ENCODE measurements at places on chromosomes 4 and X.

DNA sequence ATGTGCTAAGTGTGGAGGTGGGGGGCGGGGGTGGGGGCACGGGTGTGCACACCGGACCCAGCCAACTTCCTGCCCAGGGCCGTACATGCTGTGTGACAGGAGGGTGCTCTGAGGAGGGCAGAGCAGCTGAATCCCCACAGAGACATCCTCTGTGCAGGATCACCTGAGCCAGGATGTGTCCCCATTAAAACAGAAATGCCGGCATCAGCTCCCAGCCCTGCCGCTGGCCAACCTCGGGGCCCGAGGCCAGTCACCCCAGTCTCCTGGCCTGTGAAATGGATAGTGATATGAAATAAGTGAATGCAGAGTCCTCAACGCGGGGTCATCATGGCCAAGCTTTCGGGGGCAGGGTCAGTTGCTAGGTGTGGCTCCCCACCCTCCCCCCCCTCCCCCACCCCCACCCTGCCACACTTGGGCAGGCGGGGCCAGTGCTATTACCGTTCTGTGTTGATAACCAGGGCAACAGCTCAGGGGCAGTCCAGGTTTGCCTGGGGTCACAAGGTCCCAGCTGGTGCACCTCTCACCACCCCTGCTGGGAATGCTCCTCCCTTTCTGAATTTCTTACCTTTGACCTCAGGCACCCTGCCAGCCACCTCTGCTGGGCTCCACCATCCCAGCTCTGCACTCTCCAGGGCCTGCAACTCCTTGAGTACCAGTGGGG, 227.2 kb upstream of the PSAPL1 start:
- peaks cover 6% of the 10 kb centered on the region for H3K4me1 ChIP-seq
- H3K36me3 ChIP-seq = no peaks in the 10 kb centered on the region
- no peak overlapping the region for H3K27ac ChIP-seq
- no peaks in the 10 kb centered on the region for H3K27me3 ChIP-seq
- no peak for DNase-seq

- H3K27me3 ChIP-seq = peaks cover 5% of the 10 kb centered on the region
- no peak for DNase-seq
- no peaks in the 10 kb centered on the region for H3K4me1 ChIP-seq
- H3K4me3 ChIP-seq = no peak overlapping the region
- H3K36me3 ChIP-seq = no peaks in the 10 kb centered on the region
These were observed 23.9 kb downstream of the C4orf54 start for GRCh38 chr4:99633772-99634171.

DNA sequence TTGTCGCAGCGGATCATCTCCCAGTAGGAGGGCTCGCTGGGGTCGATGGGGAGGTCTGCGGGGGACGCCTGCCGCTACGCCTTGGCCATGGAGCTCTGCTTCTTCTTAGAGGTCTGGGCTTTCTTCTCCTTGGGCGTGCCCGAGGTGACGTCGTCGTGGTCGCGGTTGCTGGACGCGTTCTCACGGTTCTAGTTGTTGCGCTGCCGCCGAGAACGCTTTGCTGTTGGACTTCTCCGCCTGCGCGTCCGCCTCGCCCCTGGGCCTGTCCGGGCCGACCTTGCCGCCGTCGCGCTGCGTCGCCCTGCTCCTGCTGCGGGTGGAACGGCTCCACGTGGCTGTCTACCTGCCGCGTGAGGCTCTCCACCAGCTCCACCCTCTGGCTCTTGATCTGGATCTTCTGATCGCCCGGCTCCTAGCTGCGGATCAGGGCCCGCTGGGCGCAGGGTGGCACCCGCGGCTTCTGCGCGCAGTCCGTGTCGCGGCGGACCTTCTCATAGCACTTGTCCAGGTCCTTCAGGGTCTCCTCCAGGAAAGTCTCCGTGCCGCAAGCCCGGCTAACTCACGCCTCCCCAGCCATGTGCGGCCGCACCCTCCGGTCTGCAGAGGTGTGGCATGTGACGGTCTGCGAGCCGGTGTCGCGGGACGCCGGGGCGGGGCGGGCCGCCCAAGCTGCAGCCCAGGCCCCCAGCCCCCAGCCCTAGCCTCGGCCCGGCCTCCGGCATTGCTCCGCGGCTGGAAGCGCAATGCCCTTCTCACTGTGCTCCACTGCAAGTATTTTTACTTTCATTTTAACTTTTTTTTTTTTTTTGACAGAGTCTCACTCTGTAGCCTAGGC, 40.5 kb upstream of the OGT start:
- peak overlapping the region; percentile 93 for H3K4me3 ChIP-seq
- peak; percentile 72 for DNase-seq
- no peaks in the 10 kb centered on the region for H3K36me3 ChIP-seq
- H3K27me3 ChIP-seq = no peaks in the 10 kb centered on the region
- H3K4me1 ChIP-seq = peaks cover 8% of the 10 kb centered on the region

DNA sequence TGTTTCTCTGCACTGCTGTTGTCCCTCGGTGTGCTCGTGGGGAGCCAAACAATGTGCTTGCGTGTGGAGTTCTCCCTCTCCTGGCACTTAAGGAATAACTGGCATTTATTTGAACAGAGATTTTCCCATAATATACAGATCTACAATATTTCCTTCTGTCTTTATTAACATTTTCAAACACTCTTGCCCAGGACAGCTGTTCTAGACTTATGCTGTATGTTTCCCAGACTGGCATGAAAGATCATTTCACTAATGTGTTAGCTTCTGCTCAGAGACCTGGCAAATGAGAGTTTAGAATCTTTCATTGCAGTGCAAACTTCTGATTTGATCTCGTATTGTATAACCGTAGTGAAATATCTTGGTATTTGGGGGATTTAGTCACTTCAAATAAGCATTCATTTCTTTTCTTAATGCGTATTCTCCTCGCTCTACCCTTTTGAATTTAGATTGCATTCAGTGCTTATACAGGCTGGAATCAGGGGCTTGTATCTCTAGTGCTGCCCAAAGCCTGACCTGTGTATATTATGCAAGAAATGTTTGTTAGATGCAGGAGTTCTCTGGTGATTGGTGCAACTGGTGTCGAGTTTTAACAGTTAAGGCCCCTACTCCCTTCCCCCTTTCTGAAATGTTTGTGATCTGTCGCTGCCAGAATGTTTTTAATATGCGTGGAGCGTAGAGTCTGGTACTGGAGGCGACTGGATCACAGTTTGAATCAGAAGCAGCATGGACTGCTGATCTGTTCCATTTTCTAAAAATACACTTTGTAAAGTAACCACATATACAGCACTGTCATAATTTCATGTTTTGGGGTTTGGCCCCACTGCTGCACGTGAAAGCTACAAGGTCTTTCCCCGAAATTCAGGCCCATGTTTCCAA, 326.3 kb downstream of the ARHGAP10 start:
- peaks cover 60% of the 10 kb centered on the region for H3K4me1 ChIP-seq
- H3K4me3 ChIP-seq = no peak overlapping the region
- no peaks in the 10 kb centered on the region for H3K27me3 ChIP-seq
- no peak overlapping the region for H3K27ac ChIP-seq
- no peak for DNase-seq
- H3K36me3 ChIP-seq = no peaks in the 10 kb centered on the region

GRCh38 chrX:110304371-110304770, 13.5 kb downstream of the AMMECR1 start:
- DNase-seq = no peak
- H3K27ac ChIP-seq = no peak overlapping the region
- H3K4me3 ChIP-seq = no peak overlapping the region
- no peaks in the 10 kb centered on the region for H3K27me3 ChIP-seq

DNA sequence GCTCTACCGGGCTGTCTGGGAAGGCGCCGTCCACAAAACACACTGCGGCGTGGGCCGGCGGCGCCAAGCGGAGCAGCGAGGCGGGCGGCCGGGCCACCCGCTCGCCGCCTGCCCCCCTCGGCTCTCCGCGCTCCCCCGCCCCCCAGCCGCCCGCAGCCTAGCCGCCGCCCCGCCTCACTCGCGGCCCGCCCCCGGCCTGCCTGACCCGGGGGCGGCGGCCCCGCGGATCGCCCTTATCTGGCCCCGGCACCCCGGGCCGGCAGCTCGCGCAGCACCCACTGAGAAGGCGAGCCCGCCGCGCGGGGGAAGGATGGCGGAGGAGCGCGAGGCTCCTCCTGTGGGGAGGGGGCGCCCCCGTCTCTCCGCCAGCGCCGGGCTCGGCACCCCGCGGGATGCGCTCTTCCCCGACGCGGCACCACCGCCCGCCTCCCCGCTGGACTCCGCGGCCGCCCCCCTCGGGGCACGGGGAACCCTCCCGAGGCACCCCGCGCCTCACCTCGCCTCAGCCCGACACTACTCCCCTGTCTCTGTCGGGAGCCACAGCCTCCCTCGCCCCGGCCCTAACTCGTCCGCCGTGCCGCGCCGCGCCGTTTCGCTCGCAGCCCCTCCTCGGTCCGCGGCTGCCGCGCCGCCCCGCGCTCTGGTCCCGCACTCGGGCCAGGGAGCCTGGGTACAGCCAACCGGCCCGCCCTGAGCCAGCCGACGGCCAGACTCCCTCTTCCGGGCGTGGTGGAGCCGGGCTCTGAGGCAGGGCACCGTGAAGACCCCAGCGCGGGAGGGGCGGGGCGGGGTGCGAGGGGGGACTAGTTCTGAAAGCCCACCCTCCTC, 566 bp downstream of the ATP11C start:
- H3K27me3 ChIP-seq = peaks cover 14% of the 10 kb centered on the region
- peak; percentile 71 for DNase-seq
- peak overlapping the region; percentile 92 for H3K4me3 ChIP-seq
- H3K27ac ChIP-seq = peak overlapping the region; percentile 95
- H3K36me3 ChIP-seq = no peaks in the 10 kb centered on the region

DNA sequence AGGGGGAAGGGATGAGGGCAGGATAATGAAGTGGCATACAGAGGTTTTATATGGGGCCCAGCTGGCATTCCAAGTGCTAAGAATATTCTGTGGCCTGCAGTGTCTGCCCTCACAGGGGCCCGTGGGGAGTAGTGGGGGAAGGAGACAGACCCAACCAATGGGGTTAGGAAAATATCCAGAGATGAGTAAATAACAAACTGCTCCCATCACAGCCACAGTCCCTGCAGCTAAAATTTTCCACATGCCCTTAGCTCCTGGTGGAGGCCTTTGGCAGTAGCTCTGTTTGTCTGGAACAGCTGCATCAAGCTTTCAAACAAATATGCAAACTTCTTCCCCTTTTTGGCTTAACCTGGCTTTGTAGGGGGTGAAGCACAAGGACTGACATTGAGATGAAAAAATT, 3.1 kb downstream of the SRPX2 start:
- no peak overlapping the region for H3K4me3 ChIP-seq
- no peak for DNase-seq
- no peaks in the 10 kb centered on the region for H3K4me1 ChIP-seq
- H3K27me3 ChIP-seq = peaks cover 20% of the 10 kb centered on the region
- H3K36me3 ChIP-seq = no peaks in the 10 kb centered on the region
- no peak overlapping the region for H3K27ac ChIP-seq

DNA sequence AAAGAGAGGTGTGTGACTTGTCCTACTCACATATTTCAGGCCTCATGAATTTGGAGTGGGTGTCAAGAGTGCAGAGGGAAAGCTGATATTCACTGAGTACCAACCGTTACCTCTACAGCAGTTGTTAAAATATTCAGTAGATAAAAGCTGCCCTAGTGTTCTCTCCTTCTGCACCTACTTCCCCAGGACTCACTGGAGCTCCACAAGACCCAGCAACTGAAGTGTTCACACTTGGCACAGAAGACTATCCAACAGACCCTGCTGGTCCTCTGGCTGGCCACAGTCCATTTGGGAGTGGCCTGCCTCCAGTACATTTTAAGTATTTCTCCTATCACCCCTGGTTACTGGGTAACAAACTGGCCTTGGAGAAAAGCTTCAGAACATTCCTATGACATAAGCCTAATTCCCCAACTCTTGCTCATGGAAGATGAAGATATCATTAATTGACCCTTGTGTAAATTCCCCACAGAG, 70.8 kb downstream of the PPARGC1A start:
- no peak overlapping the region for H3K4me3 ChIP-seq
- H3K27ac ChIP-seq = no peak overlapping the region
- DNase-seq = no peak
- no peaks in the 10 kb centered on the region for H3K27me3 ChIP-seq
- H3K4me1 ChIP-seq = no peaks in the 10 kb centered on the region
- H3K36me3 ChIP-seq = no peaks in the 10 kb centered on the region

GRCh38 chr4:78058591-78059523, 1.7 kb downstream of the FRAS1 start:
- H3K27ac ChIP-seq = no peak overlapping the region
- DNase-seq = no peak
- peaks cover 33% of the 10 kb centered on the region for H3K27me3 ChIP-seq
- H3K36me3 ChIP-seq = no peaks in the 10 kb centered on the region
- H3K4me3 ChIP-seq = peak overlapping the region; percentile 91

DNA sequence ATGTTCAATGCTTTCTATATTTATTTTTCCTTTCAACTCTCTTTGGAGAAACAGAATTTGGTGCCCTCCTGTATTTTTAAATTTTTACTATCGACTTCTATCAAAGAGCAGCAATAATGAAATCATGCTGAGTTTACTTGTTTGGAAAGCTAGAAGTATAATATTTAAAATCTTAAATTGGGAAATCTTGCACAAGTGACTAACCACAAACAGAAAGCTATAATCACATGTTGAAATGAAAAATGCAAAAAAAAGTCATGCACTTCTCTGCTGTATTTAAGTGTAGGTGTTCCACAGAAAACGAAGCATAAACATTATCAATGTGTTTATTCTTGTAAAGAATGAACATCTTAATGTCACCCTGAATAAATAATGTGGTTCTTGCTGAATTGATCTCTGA, 306.1 kb downstream of the PCDH18 start:
- H3K36me3 ChIP-seq = no peaks in the 10 kb centered on the region
- no peak overlapping the region for H3K27ac ChIP-seq
- DNase-seq = no peak
- H3K27me3 ChIP-seq = no peaks in the 10 kb centered on the region

GRCh38 chr4:6180841-6181631, 19.3 kb downstream of the JAKMIP1 start:
- H3K27ac ChIP-seq = peak overlapping the region; percentile 96
- H3K36me3 ChIP-seq = peaks cover 52% of the 10 kb centered on the region
- H3K4me3 ChIP-seq = peak overlapping the region; percentile 91
- peak; percentile 76 for DNase-seq
- no peaks in the 10 kb centered on the region for H3K27me3 ChIP-seq

- no peak for DNase-seq
- H3K36me3 ChIP-seq = no peaks in the 10 kb centered on the region
- H3K4me3 ChIP-seq = no peak overlapping the region
- no peaks in the 10 kb centered on the region for H3K4me1 ChIP-seq
- H3K27ac ChIP-seq = peak overlapping the region; percentile 33
These were observed 65.7 kb downstream of the RBM47 start for GRCh38 chr4:40564004-40564403.

- H3K27me3 ChIP-seq = no peaks in the 10 kb centered on the region
- no peaks in the 10 kb centered on the region for H3K4me1 ChIP-seq
- H3K27ac ChIP-seq = no peak overlapping the region
- H3K4me3 ChIP-seq = no peak overlapping the region
These were observed 281.3 kb upstream of the FTHL17 start for GRCh38 chrX:31353095-31353494.

- no peaks in the 10 kb centered on the region for H3K36me3 ChIP-seq
- H3K27ac ChIP-seq = no peak overlapping the region
- no peak for DNase-seq
- H3K4me3 ChIP-seq = no peak overlapping the region
These were observed 137.2 kb upstream of the ETNPPL start for GRCh38 chr4:108900018-108900580.

GRCh38 chr4:16082041-16082425, 1.8 kb downstream of the PROM1 start:
- peaks cover 11% of the 10 kb centered on the region for H3K4me1 ChIP-seq
- H3K36me3 ChIP-seq = peaks cover 6% of the 10 kb centered on the region
- peaks cover 49% of the 10 kb centered on the region for H3K27me3 ChIP-seq
- no peak overlapping the region for H3K27ac ChIP-seq
- peak overlapping the region; percentile 28 for H3K4me3 ChIP-seq
